ENCODE measurements at places on chromosomes 12 and 14.
A peak's percentile ranks its signal among the peaks of the same experiment; 100 is the strongest.

DNA sequence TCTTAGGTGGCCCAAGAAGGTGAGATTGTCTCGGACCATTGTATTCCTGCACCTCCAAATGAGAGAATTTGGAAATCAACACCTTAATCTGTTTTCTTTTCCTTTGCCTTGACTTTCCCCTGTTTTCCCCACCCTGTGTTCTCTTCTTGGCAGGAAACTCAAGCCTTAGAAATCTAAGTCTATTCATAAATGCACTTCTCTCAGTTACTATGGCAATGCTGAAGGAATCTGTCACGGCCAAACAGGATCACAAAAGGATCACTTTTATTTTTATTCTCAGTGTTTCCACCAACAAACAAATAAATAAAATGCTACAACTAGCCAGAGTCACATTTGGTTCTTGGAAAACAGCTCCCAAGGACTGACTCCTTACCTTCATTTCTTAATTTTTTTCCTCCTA, 270.5 kb downstream of the BCAT1 start:
- no peak overlapping the region for H3K4me3 ChIP-seq
- H3K27ac ChIP-seq, result no peak overlapping the region
- H3K4me1 ChIP-seq, result no peaks in the 10 kb centered on the region
- no peak for DNase-seq
- H3K27me3 ChIP-seq, result no peaks in the 10 kb centered on the region

DNA sequence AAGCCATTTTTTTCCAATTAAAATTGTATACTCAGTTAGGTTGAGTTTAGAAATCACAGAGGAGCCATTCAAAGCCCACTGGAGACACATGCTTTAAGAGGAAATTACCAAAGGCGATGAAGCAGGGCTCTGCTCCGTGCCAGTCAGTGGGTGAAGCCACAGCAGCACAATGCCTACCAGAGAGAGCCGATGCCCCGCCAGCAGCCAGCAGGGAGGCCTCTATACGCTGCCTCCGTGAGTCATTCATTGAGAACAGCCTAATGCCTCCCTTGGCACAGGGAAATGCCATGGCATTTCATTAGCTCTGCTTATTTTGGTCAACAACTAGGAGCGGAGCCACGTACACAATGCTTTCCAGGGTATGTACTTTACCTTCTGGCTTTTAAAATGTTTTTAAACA, 197.8 kb upstream of the FRMD6 start:
- H3K4me3 ChIP-seq, result no peak overlapping the region
- no peak overlapping the region for H3K27ac ChIP-seq
- DNase-seq, result no peak
- no peaks in the 10 kb centered on the region for H3K4me1 ChIP-seq

DNA sequence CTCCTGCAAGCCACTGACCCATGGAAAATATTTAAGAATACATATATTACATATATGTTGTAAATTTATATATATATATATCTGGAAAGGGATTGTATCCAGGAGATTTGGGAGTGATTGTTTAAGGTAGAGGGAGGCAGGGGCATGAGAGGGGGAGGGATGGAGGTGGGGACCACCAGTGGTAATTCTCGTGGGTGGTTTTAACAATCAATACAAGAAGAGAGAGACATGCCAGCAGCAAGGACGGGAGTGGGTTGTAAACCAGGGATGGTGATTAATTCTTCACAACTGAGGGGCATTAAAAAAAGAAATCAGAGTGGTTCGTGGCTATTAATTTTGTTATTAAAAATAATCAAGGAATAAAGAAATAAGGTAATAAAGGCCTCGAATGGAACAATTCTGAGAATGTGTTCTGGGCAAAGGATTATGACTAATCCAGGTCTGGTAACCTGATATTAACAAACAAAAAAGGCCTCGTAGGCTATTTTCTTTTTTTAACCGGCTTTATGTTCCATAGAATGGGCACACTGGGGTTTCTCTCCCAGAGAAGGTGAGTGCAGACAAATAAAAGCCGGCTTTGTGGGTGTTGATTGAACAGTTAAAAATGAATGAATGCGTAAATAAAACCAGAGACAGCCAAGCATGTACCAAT, 8.3 kb upstream of the RTL1 start:
- H3K36me3 ChIP-seq, result no peaks in the 10 kb centered on the region
- H3K4me3 ChIP-seq, result no peak overlapping the region
- DNase-seq, result no peak
- no peak overlapping the region for H3K27ac ChIP-seq
- no peaks in the 10 kb centered on the region for H3K4me1 ChIP-seq

DNA sequence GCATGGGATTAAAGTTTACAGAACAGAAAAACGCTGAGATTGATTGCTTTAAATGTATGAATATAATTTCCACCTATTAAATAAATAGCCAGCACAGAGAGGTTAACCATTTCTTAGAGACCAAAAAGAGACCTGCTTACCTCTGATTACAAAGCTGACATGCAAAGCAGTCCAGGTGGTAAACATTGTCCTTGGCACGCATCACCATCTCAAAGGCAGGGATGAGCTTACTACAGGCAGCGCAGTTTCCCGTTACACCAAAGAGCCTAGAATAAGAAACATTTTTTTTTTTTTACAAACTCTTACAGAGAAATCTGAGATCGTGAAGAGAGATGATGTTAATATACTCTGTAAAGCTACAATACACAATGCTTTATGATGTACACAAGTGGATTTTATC, 45.7 kb downstream of the LMO3 start:
- no peaks in the 10 kb centered on the region for H3K36me3 ChIP-seq
- no peak for DNase-seq
- H3K4me1 ChIP-seq, result no peaks in the 10 kb centered on the region
- no peak overlapping the region for H3K4me3 ChIP-seq

GRCh38 chr12:44546060-44546459, 330.1 kb downstream of the NELL2 start:
- H3K36me3 ChIP-seq, result no peaks in the 10 kb centered on the region
- no peaks in the 10 kb centered on the region for H3K4me1 ChIP-seq
- DNase-seq, result no peak

DNA sequence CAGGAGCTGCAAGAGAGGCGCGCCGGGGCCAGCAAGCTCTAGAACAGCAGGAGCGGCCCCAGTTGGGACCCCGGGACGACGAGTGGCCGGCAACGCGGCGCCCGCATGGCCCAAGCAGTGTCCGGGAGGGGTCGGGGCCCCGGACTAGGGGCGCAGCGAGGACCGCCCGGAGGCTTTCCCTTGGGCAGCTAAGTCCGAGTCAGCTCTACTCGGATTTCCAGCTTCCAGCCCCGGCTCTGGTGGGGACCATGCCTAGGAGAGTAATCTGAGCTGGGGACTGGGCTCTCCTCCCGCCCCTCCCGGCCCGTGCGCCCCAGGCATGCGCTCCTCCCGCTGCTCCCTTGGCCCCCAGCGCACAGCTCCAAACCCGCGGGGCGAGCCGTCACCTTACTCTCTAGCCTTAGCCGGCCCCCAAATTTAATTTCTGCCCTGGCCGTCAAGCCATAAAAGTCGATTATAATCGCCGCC, 41.6 kb upstream of the CAPRIN2 start:
- DNase-seq, result no peak
- peaks cover 20% of the 10 kb centered on the region for H3K4me1 ChIP-seq
- H3K4me3 ChIP-seq, result peak overlapping the region; percentile 5
- no peaks in the 10 kb centered on the region for H3K36me3 ChIP-seq
- peaks cover 2% of the 10 kb centered on the region for H3K27me3 ChIP-seq

DNA sequence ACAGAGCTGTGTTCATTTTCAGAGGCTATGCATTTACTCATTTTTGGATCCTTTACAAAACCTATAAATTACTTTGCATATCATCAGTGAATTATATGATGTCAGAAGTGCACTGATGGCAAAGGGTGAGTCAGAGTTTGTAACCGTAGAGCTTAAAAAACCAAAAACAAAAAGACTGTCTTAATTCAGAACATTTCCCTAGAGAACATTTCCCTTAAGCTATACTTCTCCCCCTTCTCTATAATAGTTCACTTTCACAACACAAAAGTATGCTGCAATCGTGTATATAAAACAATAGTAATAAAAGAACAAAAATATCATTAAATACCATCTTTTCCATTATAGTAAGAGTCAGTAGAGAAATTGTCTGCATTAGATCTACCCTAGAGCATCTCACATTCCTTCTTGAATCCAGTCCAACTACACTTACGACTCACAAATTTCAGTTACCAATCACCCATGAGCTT, 934.9 kb downstream of the LRFN5 start:
- no peak for DNase-seq
- no peaks in the 10 kb centered on the region for H3K36me3 ChIP-seq
- H3K4me1 ChIP-seq, result no peaks in the 10 kb centered on the region
- H3K27ac ChIP-seq, result no peak overlapping the region
- H3K27me3 ChIP-seq, result no peaks in the 10 kb centered on the region

- H3K36me3 ChIP-seq, result peaks cover 7% of the 10 kb centered on the region
- H3K4me1 ChIP-seq, result no peaks in the 10 kb centered on the region
- no peak for DNase-seq
- H3K27me3 ChIP-seq, result no peaks in the 10 kb centered on the region
- H3K27ac ChIP-seq, result no peak overlapping the region
- no peak overlapping the region for H3K4me3 ChIP-seq
Measured at GRCh38 chr12:131752451-131752850, 41.6 kb downstream of the SFSWAP start.

DNA sequence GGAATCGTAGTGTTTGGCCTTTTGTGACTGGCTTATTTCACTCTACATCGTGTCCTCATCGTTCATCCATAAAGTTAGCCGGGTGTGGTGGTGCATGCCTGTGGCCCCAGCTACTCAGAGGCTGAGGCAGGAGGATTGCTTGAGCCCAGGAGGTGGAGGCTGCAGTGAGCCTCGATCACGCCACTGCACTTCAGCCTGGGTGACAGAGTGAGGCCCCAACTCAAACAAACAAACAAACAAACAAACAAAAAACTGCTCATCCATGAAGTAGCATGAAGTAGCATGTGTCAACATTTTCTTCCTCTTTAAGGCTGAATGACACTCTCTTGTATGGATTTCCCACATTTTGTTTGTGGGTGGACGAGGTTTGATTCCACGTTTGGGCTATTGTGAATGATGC, 44.0 kb upstream of the MEG3 start:
- no peaks in the 10 kb centered on the region for H3K27me3 ChIP-seq
- no peaks in the 10 kb centered on the region for H3K4me1 ChIP-seq
- H3K36me3 ChIP-seq, result no peaks in the 10 kb centered on the region
- H3K27ac ChIP-seq, result no peak overlapping the region
- no peak overlapping the region for H3K4me3 ChIP-seq

DNA sequence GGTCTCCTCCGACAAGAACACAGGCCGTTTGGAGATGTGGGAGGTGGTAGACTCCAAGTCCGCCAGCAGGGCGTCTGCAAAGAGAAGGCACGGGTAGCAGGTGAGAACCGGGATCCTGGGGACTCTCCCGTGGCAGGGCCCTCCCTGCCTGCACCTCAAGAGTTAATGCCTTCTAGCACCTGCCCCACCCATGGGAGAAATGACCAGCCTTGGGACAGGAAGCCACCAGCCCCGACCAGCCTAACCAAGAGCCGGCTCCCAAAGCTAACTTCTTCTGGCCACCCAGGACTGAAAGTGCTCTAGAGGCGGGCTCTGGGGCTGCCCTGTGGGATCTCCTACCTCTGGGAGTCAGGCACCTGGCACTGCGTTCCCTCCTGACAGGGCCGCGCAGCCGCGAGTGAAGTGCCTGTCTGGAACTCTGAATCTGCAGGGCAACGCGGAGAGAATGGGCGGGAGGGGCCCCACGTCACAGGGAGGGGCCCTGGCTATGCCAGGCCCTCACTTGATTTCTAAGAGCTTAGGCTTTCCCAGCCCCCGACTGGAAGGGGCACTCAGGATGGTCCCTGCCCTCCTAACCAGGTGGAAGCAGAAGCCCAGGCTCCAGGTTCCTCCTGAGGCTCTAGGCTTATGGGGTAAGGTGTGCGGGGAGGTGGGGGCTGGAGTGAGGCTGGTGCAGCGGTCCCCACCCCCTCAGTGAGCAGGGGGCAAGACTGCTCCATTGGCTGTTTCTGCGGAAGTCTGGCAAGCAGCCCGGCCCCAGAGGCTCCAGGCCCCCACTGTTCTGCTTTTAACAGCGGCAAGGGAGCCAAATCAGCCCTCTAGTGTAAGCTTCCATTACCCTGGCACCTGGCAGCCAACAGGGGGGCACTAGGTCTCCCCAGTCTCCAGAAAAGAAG, 23.6 kb upstream of the RPLP0 start:
- H3K27me3 ChIP-seq, result no peaks in the 10 kb centered on the region
- H3K36me3 ChIP-seq, result peaks cover 38% of the 10 kb centered on the region
- no peak overlapping the region for H3K4me3 ChIP-seq
- no peak overlapping the region for H3K27ac ChIP-seq
- peaks cover 13% of the 10 kb centered on the region for H3K4me1 ChIP-seq

DNA sequence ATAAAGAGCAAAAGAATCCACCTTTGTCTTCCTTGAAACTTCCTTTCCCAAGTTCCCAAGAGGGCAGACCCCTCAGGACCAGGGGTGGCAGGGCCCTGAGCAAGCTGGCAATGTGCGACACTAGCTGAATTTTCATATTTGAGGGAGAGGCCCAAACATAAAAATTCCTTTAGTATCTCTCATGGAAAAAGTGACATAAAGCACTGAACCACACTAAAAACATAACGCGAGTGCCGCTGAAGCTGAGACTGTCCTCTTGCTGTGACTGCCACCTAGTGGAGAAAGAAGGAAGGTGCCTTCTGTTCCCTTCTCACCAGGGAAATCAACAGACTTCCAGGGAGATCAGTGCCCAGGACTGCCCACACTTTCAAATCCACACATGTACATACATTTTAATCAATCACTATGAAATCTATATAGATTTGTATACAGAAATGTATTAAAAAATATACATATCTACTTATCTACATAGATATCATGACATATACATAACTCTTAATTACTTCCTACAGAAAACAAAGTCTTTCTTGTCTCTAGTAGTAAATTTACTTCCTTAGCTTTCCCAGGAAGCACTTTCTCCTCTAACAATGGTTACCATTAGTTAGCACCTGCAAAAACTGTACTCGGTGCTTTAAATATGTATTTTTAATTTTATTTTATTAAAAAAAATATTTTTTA, 53.8 kb downstream of the SSH1 start:
- H3K4me1 ChIP-seq, result no peaks in the 10 kb centered on the region
- H3K4me3 ChIP-seq, result no peak overlapping the region
- H3K36me3 ChIP-seq, result peaks cover 72% of the 10 kb centered on the region
- H3K27ac ChIP-seq, result no peak overlapping the region
- H3K27me3 ChIP-seq, result no peaks in the 10 kb centered on the region

DNA sequence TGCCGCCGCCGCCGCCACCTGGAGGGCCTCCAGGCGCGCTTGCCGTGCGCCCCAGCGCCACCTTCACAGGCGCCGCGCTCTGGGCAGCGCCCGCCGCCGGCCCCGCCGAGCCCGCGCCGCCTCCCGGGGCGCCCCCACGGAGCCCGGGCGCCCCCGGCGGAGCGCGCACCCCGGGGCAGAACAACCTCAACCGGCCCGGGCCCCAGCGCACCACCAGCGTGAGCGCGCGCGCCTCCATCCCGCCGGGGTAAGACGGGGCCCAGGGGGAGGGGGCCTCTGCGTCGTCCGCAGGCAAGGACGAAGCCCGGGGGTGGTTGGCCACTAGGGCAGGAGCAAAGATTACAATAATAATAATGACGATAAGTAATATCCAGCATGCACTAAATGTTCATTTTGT, 21.3 kb downstream of the DTX1 start:
- H3K4me3 ChIP-seq, result no peak overlapping the region
- H3K36me3 ChIP-seq, result peaks cover 12% of the 10 kb centered on the region
- no peak overlapping the region for H3K27ac ChIP-seq
- H3K4me1 ChIP-seq, result peaks cover 3% of the 10 kb centered on the region
- DNase-seq, result no peak

GRCh38 chr12:103093499-103094106, 136.1 kb downstream of the ASCL1 start:
- H3K36me3 ChIP-seq, result no peaks in the 10 kb centered on the region
- H3K27ac ChIP-seq, result no peak overlapping the region
- H3K4me1 ChIP-seq, result no peaks in the 10 kb centered on the region
- no peaks in the 10 kb centered on the region for H3K27me3 ChIP-seq

All from T-cell (primary cell).